ENCODE measurements at places on chromosomes 6 and 20.

- DNase-seq, result no peak
These were observed 108.6 kb upstream of the CITED2 start for GRCh38 chr6:139483079-139483478.

- DNase-seq, result no peak
These were observed 347.6 kb downstream of the TPBG start for GRCh38 chr6:82711105-82711827.

GRCh38 chr20:59575653-59576052, 28.7 kb upstream of the PHACTR3 start:
- DNase-seq, result no peak

- no peak for DNase-seq
These were observed 44.5 kb downstream of the FUT9 start for GRCh38 chr6:96060249-96060648.

DNA sequence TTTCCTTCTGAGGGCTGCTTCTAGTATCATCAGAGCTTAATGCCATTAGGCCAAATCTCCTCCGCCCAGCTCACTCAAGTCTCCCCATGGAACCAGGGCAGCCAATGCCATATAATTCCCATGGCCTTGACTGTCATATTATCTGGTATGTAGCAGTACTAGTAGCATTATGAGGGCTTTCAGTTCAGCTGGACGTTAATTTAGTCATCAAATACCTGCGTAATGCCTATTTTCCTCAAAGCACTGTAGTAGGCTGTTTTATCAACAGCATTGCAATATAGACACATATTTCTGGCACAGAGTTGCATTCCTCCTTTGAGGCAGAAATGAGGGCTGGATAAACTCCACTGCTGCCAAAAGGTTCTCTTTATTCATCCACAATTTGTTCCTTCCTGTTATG, 1.7 kb downstream of the KCTD20 start:
- DNase-seq, result no peak

DNA sequence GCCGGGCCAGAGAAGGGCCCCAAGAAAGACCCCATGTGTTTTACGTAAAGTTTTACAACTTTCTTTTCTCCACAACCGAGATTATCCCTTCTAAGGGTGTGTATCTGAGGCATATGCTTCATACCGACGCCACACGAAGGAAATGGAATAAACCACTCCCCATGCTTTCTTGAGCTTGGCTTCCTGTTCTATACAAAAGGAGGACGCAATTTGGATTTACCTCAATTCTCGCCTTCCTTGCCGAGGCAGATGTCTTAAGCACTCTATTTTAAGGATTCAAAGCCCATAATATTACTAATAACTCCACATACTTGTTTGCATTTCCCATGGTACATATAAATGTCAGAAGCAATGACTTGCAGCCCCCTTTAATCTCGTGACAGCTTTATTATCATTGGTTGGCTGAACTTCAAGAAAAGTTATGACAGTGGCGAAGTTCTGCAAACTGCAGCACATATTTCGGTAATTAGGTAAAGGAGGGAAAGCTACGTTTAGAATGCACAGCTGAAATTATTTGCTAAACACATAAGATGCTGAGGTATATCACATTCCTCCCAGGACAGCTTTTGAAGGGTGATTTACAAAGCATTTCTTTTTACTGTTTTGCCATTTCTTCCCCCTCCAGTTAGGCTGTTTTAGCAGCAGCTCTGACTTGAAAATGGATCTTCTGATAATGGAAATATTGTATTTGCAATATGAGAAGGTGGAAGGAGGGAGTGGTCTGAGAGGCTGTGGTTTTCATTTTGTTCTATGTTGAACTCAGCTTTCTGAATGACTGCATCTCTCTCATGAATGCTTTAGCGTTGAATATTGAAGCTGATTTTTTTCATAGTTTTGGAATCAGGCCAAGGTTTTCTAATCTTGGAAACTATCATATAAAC, 330.5 kb downstream of the EPHA7 start:
- no peak for DNase-seq

DNA sequence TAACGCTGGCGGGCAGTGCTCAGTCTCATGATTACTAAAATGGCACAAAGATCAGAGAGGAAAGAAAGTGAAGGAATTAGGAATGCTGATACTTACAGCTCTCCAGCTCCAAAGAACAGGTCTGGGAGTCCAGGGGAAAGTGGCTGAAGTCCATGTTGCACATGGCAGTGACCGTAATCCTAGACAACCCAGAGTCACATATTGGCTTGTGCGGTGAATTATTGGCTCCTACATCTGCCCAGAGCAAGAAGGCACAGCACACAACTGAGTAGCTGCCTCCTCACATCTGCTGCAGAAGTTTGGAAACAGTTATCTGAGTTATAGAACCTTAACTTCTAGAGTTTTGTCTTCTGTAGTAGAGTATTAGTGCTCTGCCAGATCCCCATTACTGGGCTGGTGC, 47.2 kb downstream of the GABRR2 start:
- DNase-seq, result no peak

DNA sequence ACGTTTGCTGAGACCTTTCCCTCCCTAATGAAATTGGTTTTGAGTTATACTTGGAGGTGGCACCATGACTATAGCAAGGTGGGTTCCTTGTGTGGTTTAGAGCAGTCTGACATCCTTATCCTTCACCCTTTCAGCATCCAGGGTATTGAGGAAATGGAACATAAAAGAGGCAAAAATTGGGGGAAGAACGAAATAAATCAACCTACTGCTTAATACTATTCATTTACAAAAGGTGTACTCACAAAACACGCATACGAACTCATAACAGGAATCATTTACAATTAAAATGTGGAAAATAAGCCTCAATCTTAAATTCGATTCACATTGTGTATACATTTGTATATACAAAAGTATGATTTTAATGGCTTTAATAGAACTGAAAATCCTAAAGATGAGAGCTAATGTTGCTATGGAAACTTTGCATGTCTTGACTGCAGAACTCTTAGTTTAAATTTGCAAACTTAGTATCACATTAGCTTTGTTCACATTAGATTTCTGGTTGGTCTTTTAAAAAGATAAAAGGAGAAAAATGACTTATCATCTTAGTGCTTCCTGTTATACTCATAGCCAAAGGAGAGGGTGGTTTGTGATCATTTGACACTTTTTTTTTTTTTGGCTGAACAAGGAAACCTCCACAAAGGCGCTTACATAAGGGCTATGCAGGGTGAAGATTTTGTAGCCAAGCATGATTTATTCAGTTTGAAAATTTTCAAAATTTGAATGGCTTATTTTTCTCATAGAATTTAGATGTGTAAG, 76.1 kb upstream of the ATXN1 start:
- peak; percentile 10 for DNase-seq

- no peak for DNase-seq
These were observed 21.9 kb downstream of the NCOA7 start for GRCh38 chr6:125812394-125813292.

GRCh38 chr20:53064935-53065334, 92.8 kb downstream of the TSHZ2 start:
- no peak for DNase-seq

GRCh38 chr6:37074053-37074827, 68.8 kb downstream of the FGD2 start:
- DNase-seq, result no peak

- no peak for DNase-seq
These were observed 8.0 kb downstream of the PNISR start for GRCh38 chr6:99416892-99417767.

DNA sequence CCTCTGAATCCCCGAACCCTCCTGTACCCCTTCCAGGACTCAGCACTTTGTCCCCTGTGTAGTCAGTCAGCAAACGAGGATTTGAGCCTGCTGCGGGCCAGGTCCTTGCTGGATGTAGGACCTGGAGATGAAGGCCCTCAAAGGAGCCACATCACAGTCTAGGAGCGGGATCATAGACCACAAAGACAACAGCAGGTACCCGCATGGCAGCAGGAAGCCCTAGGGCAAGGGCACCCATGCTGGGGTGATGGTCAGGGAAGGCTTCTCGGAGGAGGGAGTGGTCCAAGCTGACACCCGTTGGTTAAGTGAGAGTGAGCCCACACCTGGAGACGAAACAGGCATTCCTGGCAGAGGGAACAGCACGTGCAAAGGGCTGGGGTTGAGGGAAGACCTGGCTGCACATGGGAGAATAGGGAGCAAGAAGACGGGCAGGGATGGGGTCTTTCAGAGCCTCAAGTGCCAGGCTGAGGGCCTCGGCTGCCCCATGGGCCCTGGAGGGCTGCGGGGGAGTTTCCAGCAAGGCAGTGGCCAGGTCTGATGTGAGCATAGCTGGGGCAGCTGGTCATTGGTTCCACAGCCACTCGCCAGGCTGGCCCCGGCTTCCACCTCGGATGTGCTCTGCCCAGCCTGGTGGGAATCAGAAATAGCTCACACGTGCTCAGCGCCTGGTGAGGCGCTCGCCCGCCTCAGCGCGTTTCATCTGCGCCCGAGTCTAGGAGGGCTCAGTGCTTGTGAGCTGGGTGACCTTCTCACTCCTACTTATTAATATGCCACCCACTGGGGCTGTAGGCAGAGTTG, 15.0 kb downstream of the DLGAP4 start:
- no peak for DNase-seq

DNA sequence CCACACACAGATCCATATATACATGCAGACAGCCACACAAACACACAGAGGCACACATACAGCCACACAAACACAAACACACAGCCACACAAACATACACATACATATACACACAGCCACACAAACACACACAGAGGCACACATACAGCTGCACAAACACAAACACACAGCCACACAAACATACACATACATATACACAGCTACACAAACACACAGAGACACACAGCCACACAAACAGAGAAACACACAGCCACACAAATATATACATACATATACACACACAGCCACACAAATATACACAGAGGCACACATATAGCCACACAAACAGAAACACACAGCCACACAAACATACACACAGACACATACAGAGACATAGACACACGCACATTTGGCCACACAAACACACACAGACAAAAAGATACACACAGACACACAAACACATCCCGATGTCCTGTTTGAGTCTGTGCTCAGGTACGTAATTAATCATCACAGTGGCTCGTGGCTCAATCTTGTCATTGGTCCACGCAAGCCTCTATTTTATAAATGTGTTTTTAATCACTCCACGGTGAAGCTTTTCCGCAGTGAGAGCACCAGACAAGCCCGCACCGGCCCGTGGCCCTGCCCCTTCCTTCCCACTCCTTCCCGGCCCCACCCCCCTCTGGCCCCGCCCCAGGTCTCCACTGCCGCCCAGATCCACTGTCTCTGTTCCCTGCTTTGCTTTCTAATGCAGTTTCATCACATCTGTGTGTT, 135.3 kb downstream of the CDH4 start:
- no peak for DNase-seq

- peak; percentile 22 for DNase-seq
These were observed 11.1 kb upstream of the SERINC3 start for GRCh38 chr20:44532981-44533331.

- no peak for DNase-seq
These were observed 133.3 kb upstream of the AGPAT4 start for GRCh38 chr6:161407115-161407514.

GRCh38 chr20:8156235-8157079, 24.4 kb downstream of the PLCB1 start:
- peak; percentile 47 for DNase-seq

DNA sequence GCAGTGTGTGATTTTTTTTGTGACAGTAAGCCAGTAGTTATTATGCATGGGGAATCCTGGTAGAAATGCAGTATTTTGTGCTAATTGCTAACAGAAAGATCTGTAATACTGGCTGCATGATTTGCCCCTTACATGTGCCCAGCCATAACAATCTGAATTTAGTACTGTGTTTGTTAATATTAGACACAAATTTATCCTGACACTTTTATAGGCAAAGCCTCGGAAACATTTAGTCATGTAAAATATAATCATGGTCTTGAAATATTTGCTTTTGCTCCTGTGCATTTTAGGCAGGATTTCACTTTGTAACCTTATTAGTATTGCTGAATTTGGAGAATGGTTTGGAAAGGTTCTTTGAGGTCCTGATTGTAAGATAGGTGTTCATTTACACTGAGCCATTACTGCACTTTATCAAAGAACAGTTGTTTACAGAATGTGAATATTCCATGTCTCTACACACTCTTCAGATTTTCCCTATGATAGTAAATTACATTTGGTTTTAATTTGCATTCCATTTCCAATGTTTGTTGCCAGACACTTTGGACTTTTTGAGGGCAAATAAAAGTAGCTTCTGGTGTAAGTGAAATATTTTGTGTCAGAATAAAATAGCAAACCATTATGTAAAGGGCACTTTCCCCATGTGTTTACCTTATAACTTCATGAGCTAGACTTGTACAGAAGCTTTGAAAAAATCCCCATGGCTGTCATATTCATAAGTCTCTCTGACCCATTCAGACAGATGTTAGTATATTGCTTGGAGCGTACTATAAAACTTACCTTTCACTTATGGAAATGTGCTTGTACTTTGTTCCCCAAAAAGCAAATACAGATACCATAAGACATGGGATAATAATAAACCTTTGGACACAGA, 349.9 kb downstream of the ARHGAP18 start:
- DNase-seq, result no peak

- no peak for DNase-seq
These were observed 171.5 kb downstream of the PHF3 start for GRCh38 chr6:63807056-63807455.

DNA sequence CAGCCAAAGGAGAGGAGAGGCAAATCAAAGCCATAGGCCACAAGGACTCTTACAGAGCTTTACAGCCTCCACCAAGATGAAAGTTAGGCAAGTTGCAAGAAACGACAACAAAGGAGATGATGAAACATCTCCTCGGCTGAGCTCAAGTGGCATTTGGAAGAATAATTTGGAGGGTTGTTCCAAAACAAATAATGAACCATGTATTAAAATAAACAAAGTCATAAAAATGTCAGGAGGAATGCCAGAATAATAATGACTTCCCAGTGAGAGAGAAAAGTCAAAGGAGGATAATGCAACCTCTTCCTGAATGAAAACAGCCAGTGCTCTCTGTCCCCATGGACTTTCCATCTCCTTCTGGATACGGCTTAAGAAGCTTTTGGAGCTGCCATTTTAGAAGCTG, 371.4 kb upstream of the ID4 start:
- DNase-seq, result no peak

- peak; percentile 2 for DNase-seq
These were observed 1.5 kb downstream of the LEMD2 start for GRCh38 chr6:33787346-33787953.

Measured in CD4-positive, alpha-beta T cell treated with Interleukin-2 at 100 ng/mL for 4 hours (primary cell).